CD4-positive, alpha-beta memory T cell (primary cell): ENCODE measurements at places on chromosomes 5 and 9.
A peak's percentile ranks its signal among the peaks of the same experiment; 100 is the strongest.

DNA sequence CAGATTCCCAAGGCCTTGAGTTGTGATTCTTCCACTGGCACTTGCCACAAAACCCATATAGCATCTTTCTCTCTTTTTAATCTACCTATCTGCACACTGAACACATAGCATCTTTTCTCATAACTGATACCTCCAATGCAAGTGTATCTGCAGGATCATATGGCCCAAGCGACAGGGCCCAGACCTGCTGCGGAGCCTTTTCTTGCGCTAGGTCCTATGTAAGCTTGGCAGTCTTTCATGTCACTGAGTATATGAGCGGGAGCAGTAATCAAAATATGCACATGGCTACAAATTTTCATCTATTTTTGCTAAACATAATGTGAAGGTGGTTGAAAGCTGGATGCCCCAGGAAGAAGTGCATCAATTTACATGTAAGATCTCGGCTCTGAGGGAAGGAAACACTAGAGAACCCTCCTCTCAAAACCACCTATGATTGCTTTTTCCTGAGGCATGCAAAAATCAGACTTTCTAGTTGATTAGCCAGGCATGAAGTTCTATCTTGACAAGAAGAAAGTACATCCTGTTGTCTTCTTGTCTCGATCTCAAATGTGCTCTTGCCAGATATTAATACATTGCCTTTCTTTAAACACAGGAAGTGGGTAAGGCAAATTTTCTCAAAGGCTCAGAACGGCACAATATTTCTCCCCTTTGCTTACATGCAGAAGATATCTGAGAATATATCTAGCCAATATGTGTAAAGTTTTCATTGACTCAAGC, 26.9 kb upstream of the CEMIP2 start:
- DNase-seq: peak; percentile 80

DNA sequence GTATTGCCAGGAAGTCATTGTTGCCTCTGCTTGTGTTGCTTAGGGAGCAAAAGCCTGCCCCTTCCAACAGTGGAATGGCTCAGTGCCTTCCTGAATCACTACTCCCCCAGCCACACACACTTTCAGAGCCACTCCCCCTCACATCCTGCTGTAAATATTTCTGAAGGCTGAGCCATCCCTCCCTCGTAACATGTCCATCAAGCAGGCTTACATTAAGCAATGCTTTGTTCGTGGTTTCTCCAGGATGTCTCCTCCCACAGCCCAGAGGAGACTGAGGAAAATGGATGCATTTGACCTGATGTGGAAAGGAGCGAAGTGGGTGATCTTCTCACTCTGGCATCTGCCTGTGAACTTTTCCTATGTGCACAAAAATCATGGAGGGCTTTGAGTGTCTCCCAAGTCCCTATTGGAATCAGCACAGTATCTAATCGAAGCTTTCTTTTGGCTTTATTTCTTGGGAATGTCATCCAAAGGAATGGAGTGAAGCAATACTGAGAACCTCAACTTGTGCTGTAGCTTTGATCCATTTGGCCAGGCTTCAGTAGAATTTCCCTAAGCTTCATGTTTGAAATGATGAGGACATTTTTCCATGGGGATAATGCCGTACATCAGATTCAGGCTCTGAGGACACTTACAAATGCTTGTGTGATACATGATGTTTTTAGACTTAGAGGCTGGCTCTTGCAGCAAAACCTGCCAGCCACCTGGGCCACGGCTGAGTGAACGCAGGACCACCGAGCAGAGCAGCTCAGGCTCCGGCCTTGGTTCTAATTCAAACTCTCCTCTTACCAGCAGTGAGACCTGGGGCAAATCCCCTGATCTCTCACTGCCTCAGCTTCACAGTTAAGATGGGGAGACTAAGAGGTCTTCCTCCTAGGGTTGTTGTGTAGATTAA, 389.1 kb downstream of the ENC1 start:
- DNase-seq: no peak

DNA sequence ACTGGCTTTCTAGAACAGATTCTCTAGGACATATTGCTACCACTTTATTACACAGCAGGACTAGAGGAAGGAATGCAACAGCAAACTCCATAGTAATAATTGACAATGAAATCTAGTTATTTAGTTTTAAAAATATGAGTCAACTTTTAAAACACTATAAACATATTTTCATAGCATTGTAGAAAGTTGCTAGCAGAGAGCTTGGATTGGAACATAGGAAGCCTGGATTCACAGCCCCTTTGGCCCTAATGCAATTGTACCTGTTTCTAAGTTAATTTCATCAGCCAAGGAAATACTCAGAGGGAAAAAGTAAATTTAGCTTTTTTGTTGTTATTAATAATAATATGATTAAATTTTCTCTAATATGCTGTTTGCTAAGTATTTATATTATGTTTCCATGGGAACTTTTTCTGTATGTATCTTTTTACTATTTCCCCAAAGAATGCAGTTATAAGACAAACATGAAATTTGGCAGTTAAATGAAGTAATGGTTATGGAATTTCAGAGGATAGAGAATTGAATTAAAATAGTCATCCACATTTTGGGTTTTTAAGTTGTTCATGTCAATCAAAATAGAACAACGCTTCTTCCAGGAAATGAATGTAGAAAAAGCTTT, 45.6 kb downstream of the VCAN start:
- DNase-seq: no peak

GRCh38 chr9:112925058-112925641, 34.5 kb upstream of the SLC46A2 start:
- DNase-seq: no peak

- DNase-seq: no peak
Measured at GRCh38 chr5:60161340-60161934, 267.9 kb upstream of the PDE4D start.

DNA sequence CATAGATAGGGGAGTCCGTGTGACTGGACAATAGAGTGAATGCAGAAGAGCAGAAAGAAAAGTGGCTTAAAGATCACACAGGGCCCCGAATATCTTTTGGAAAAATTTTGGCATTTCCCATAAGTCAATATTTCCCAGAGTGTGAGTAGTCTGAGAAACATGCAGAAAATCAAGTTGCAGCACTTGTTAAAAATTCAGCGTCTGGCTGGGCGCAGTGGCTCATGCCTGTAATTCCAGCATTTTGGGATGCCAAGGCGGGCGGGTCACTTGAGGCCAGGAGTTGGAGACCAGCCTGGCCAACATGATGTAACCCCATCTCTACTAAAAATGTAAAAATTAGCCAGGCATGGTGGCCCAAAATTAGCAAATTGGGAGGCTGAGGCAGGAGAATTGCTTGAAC, 227.0 kb downstream of the DRD1 start:
- no peak for DNase-seq

- DNase-seq: no peak
Measured at GRCh38 chr5:33854733-33855151, 37.0 kb downstream of the ADAMTS12 start.

- no peak for DNase-seq
Measured at GRCh38 chr5:61631438-61631941, 299.4 kb downstream of the ZSWIM6 start.

DNA sequence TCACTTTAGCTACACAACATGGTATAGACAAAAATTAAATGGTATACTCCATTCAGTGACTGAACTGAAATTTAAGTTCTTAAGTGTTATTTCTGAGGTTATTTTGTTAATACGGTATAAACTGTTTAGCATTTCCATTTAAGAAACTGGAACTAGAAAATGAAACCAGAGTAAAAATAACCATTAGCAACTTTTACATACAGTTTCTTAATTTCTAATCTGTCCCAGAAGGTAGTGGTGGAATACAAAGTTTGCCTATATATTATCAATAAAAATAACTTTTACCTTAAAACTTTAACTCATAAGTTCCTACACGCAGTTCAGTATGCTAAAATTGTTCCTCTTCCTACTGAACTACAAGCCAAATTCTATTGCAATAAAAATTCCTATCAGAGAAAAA, 10.3 kb downstream of the GOLPH3 start:
- DNase-seq: no peak

GRCh38 chr5:141477815-141478214, 2.0 kb downstream of the PCDHGC3 start:
- no peak for DNase-seq

GRCh38 chr9:105964156-105964555, 269.8 kb downstream of the TMEM38B start:
- no peak for DNase-seq

GRCh38 chr5:84642795-84643194, 258.1 kb upstream of the EDIL3 start:
- no peak for DNase-seq

- DNase-seq: no peak
Measured at GRCh38 chr5:38871790-38872551, 26.2 kb downstream of the OSMR start.

DNA sequence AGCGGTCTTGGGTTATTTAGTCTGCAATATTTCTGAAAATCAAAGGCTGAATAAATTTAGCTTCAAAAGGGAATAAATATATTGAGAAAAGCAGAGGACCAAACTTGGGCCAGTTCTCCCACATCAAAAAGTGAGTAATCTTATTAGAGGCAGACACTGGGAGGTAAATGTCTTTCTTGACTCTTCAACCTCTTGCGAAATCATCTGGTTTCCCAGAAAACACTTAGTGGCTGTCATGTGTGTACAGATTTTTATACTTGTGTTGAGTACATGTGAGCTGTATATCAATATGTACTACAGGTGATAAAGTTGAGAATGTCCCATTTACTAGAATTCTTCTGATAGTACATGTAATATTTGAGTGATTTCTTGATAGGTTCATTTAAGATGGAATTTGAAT, 454.9 kb downstream of the PRR16 start:
- DNase-seq: no peak

DNA sequence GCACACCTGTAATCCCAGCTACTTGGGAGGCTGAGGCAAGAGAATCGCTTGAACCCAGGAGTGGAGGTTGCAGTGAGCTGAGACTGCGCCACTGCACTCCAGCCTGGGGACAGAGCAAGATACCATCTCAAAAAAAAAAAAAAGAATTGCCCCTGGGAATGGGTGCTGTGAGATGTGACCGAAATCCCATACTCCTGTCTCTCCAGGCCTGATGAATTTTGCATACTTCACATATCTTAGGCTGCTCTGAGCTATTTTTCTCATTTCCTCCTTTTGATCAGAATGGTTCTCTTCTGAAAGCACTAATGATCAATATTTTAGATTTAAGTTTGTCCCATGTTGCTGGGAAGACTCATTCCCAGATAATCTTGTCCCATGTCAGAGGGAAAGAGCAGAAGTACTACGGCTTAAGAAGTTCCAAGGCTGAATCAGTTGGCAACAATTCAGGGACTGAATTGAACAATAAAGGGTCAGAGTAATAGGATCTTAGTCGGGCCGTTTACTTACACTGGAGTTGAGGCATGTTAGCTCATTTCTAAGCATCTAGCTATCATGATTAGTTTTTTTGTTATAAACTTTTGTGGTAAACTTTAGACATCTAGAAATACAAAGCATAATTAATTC, 44.2 kb upstream of the TENT2 start:
- DNase-seq: no peak

GRCh38 chr5:159663986-159664385, 252.3 kb upstream of the ADRA1B start:
- DNase-seq: no peak

- DNase-seq: no peak
Measured at GRCh38 chr9:113444736-113445135, 18.8 kb upstream of the RGS3 start.

GRCh38 chr5:125950012-125950615, 473.1 kb upstream of the GRAMD2B start:
- DNase-seq: no peak

DNA sequence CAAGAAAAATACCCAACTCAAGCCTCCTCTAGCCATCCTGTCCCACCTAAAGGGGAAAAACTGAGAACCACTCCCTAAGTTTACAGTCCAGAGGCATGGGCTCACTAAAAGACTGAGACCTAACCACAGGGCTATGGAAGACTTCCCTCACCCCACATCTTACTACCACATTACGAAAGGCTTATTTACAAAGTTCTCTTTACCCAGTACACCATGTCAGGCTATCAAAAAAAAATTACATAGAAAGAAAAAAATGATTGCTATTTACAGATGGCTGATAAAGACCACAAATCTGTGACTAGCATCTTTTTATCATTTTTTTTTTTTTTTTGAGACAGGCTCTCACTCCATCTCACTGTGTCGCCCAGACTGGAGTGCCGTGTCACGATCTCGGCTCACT, 69.7 kb upstream of the TNPO1 start:
- no peak for DNase-seq

DNA sequence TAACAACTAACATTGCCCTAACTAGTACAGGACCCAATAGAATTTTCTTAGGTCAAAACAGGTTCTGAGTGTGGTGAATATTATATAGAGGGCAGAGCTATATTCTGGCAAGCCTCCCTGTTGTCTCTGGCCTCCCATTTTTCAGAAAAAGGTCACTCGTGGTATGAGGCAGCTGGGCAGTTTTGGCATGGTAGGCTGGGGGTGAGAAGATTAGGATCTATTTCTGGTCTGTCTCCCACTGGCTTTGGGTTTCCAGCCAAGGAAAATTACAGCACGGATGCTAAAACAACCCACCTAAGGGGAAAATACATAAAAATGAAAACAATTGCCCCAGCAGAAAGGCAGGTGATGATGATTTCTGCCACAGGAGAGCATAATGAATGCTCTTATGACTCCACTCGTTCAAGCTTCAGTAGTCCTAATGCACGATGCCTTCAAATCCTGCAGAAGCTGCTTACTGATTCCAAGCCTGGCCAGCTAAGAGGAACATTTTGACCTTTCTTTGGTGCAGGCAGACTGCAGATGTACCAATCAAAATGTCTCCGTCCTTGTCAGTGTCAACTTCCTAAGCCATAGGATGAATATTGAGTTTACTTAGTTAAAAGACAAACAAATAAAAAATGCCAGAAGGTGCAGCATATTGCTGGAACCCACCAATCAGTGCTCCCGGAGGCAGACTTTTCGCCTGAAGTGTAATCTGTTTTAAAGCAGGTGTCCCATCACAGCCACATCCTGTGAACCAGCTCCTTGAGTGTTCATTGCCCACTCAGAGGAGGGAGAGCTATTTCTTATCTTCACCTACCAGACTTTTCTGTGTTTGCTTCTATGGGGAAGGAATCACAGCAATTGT, 435.4 kb downstream of the ZSWIM6 start:
- DNase-seq: no peak

GRCh38 chr5:168443950-168444700, 42.1 kb upstream of the RARS1 start:
- DNase-seq: no peak

GRCh38 chr5:74432721-74433120, 207.8 kb downstream of the ENC1 start:
- DNase-seq: no peak

DNA sequence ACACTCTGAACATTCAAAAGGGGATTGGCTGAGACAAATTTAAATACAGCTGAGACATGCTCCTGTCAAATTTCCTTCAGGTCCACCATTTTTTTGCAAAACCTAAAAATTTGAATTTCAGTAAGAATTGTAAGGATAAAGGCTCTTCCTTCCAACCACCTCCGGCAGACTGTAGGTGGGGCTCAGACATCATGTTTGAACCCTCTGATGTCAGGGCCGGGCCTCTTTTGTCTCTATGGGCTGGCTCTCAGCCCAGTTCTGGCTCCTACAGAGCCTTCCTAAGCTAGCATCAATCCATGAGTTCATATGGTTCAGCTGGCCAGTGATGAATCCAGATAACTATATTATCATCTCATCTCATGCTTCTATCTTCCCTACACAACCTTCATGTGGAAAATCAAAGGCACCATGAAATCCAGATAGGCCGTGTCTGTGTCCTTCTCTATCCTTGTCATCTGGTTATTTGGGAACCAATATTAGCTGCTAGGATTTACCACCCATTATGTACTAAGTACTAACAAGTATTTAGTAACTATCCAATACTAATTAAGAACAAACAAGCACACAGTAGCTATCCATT, 44.2 kb downstream of the NIPSNAP3B start:
- DNase-seq: no peak
